ENCODE measurements at places on chromosomes 4 and X.

- peak; percentile 73 for DNase-seq
Observed at GRCh38 chrX:45766981-45767501, 566.4 kb upstream of the DIPK2B start.

GRCh38 chr4:61202638-61203435 is 2.7 kb downstream of the ADGRL3 start:
- DNase-seq: no peak

DNA sequence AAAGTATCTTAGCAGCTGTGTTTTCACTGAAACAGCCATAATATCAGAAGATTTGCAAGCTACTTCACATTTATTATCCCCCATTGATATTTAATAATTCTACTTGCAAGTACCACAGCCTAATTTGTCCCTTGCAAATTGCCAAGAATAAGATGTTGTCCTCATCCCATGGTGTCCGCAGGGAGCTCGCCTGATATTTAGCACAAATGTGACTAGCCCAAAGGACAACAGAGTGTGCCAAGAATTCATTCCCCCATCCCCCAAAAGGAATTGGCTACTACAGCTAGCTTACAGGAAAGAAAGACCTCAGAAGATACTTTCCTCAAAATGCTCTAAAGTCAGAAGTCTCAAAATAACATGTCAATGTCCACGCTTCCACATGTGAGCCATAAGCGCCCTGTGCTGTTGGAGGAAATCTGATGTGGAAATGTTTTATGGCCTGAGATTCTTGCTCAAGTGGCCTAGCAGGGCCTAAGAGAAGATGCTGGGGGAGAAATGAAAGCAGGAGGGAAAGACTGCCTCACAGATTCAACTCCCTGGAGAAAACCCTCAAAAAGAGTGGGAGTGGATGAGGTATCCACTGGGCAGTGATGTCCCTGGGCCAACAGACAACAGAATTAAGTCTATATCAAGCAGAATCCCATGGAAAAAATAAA is 111.4 kb downstream of the SH3KBP1 start:
- no peak for DNase-seq

DNA sequence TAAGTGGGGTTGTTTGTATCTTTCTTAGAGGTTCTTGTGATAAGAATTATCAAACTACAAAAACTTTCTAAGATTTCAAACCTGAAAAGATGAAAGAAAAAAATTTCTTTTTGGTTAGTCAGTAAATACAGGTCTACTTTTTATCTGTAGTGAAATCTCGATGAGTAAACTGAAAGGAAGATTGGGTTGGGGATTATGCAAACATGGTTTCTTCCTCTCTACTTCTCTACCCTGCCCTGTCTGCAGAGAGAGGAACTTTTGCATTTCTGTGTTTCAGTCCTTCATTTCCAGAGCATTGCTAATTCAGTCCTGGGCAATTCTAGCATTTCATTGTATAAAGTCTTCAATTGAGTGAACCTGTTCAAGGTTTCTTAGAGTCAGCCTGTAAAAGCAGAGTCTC is 51.6 kb upstream of the IL2 start:
- DNase-seq: no peak

GRCh38 chr4:128600410-128600809 is 209.1 kb upstream of the JADE1 start:
- DNase-seq: no peak

All from fibroblast of skin of scalp (primary cell).